ENCODE measurements at places on chromosomes 13 and 19. TPM values are rescaled to one million over a fixed set of nuclear protein-coding genes. Genes with fewer than 3 reads are reported as not detected.
A peak's percentile ranks its signal among the peaks of the same experiment; 100 is the strongest.

Gene S1PR2
- total RNA-seq: 1.6 TPM

Gene CIRBP
- total RNA-seq: 578 TPM

Gene PNMA8A
- 0.13 TPM for total RNA-seq

Gene REEP6
- total RNA-seq: 1.8 TPM

Gene B3GNT3
- total RNA-seq: 0.39 TPM

Gene LGALS7B
- total RNA-seq: not detected

GRCh38 chr19:44576843-44577565 lies 36.4 kb upstream of the IGSF23 start:
- H3K27me3 ChIP-seq: no peaks in the 10 kb centered on the region
- H3K4me3 ChIP-seq: no peak overlapping the region
- no peak overlapping the region for H3K27ac ChIP-seq

GRCh38 chr13:75861786-75862185 lies 225.7 kb downstream of the LMO7 start:
- no peak overlapping the region for H3K4me3 ChIP-seq
- peaks cover 29% of the 10 kb centered on the region for H3K36me3 ChIP-seq
- H3K27ac ChIP-seq: no peak overlapping the region
- no peaks in the 10 kb centered on the region for H3K4me1 ChIP-seq
- no peak for DNase-seq

DNA sequence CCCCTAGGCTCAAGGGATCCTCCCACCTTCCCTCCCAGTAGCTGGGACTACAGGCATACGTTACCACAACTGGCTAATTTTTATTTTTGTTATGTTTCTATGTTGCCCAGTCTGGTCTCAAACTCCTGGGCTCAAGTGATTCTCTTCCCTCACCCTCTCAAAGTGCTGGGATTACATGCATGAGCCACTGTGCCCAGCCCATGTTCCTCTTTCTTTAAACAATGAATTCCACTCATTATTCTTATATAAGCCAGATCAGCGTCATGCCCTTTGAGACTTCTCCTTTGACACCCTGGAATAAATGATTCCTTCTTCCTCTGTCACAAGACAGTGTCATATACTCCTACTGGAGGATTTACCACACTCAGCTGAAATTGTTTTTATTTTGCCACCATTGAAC lies 519.9 kb upstream of the SPRY2 start:
- no peaks in the 10 kb centered on the region for H3K27me3 ChIP-seq
- H3K4me1 ChIP-seq: no peaks in the 10 kb centered on the region
- H3K4me3 ChIP-seq: no peak overlapping the region
- no peaks in the 10 kb centered on the region for H3K36me3 ChIP-seq

- no peak overlapping the region for H3K27ac ChIP-seq
- no peak overlapping the region for H3K4me3 ChIP-seq
- H3K27me3 ChIP-seq: no peaks in the 10 kb centered on the region
- no peak for DNase-seq
- no peaks in the 10 kb centered on the region for H3K4me1 ChIP-seq
- no peaks in the 10 kb centered on the region for H3K36me3 ChIP-seq
These were observed 263.0 kb downstream of the DCT start for GRCh38 chr13:94216476-94216875.

DNA sequence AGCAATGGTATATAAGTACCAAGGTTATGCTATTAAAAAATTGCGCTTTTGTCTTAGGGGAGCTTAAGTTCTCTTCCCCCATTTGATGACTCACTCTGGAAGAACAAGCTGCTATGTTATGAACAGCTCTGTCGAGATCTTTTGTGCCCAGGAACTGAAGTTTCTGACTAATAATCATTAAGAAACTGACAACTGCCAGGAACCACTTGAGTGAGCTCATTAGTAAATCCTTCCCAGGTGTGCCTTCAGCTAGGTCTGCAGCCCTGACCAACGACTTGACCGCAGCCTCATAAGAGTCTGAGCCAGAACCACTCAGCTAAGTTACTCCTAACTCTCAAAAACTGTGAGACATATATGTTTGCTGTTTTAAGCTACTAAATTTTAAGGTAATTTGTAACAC lies 147.8 kb downstream of the SLITRK6 start:
- no peak for DNase-seq
- H3K4me3 ChIP-seq: no peak overlapping the region

DNA sequence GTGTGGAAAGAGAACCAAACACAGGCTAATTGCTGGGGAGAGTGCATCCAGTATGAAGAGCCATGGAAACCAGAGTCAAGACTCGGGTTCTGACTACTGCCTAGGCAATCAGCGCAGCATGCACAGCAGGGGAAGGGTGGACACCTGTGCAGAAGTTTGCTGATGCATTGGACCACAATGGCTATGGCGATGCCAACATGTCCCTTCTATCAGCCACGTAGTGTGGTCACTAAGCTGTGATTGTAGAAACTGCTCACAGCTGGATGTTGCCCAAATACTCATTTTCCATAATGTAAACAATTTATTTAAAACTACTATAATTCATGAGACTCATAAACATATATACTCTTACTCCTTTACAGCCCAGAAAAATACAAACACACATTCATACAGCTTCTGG lies 1718.2 kb downstream of the EFNB2 start:
- no peaks in the 10 kb centered on the region for H3K4me1 ChIP-seq
- DNase-seq: no peak
- H3K4me3 ChIP-seq: no peak overlapping the region
- H3K36me3 ChIP-seq: no peaks in the 10 kb centered on the region
- no peak overlapping the region for H3K27ac ChIP-seq

GRCh38 chr19:575527-576506 lies 3.4 kb downstream of the BSG start:
- H3K4me1 ChIP-seq: peaks cover 76% of the 10 kb centered on the region
- peak; percentile 87 for DNase-seq
- peaks cover 4% of the 10 kb centered on the region for H3K27me3 ChIP-seq
- H3K27ac ChIP-seq: peak overlapping the region; percentile 97
- H3K4me3 ChIP-seq: peak overlapping the region; percentile 85
- peaks cover 15% of the 10 kb centered on the region for H3K36me3 ChIP-seq

DNA sequence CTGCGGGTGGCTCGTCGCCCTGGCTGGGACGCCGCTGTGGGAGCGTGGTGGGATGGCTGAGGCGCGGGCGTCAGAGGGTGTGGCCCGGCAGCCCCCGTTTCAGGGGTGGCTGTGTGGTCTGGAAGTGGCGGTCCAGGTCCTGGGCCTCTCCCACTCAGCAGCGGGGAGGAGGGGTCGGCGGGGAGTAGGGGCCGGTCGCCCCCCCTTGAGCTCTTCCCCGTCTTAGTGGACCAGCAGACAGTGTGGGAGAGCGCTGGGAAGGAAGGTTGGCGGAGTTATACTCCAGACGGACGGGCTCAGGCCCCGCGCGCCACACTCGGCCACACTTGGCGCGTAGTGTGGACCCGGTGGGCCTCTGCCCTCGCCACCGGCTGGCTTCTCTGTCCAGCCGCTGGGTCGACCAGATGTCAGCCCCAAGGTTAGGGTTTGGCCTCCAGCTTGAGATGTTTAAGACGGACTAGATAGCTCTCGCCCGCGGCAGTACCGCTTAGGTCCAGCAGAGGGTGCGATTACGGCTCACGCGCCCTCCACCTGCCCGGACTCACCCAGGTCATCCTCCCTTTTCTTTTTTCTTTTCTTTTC lies 21.7 kb upstream of the ZNF429 start:
- no peaks in the 10 kb centered on the region for H3K36me3 ChIP-seq
- H3K4me3 ChIP-seq: no peak overlapping the region
- H3K27me3 ChIP-seq: no peaks in the 10 kb centered on the region
- no peaks in the 10 kb centered on the region for H3K4me1 ChIP-seq
- no peak overlapping the region for H3K27ac ChIP-seq

DNA sequence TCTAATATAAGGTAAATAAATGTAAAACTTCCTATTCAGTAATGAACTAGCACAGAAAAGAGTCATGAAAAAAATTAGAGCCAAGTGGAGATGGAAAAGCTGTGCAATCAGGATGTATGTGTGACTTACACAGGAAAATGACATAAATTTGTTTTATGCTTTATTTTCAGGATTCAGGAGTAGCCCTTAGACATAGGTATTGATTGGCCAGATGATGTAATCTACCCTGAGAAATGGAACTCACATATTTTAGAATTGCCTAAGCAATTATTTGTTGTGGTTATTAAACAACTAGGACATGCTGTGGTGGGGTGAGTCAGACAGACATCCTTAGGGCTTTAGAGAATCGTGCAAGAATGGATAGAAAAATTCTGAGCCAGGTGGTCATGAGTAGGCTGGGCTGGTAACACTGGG lies 110.6 kb downstream of the PCDH9 start:
- no peaks in the 10 kb centered on the region for H3K36me3 ChIP-seq
- no peaks in the 10 kb centered on the region for H3K27me3 ChIP-seq
- H3K4me3 ChIP-seq: no peak overlapping the region
- H3K27ac ChIP-seq: no peak overlapping the region
- no peaks in the 10 kb centered on the region for H3K4me1 ChIP-seq
- peak; percentile 12 for DNase-seq

GRCh38 chr19:58558623-58559274 lies 338 bp upstream of the UBE2M start:
- peak overlapping the region; percentile 79 for H3K4me3 ChIP-seq
- peak overlapping the region; percentile 97 for H3K27ac ChIP-seq
- H3K36me3 ChIP-seq: no peaks in the 10 kb centered on the region
- no peaks in the 10 kb centered on the region for H3K27me3 ChIP-seq

GRCh38 chr19:7224209-7224686 lies 70.0 kb downstream of the INSR start:
- peak overlapping the region; percentile 10 for H3K4me3 ChIP-seq
- no peaks in the 10 kb centered on the region for H3K27me3 ChIP-seq
- peak; percentile 44 for DNase-seq

- no peaks in the 10 kb centered on the region for H3K36me3 ChIP-seq
- no peaks in the 10 kb centered on the region for H3K27me3 ChIP-seq
- no peak overlapping the region for H3K4me3 ChIP-seq
- DNase-seq: no peak
- no peak overlapping the region for H3K27ac ChIP-seq
These were observed 66.5 kb upstream of the USPL1 start for GRCh38 chr13:30551189-30551588.

- H3K27ac ChIP-seq: peak overlapping the region; percentile 82
- peak overlapping the region; percentile 79 for H3K4me3 ChIP-seq
- no peaks in the 10 kb centered on the region for H3K36me3 ChIP-seq
- peaks cover 14% of the 10 kb centered on the region for H3K4me1 ChIP-seq
These were observed 977 bp upstream of the IL17D start for GRCh38 chr13:20702530-20702914.

DNA sequence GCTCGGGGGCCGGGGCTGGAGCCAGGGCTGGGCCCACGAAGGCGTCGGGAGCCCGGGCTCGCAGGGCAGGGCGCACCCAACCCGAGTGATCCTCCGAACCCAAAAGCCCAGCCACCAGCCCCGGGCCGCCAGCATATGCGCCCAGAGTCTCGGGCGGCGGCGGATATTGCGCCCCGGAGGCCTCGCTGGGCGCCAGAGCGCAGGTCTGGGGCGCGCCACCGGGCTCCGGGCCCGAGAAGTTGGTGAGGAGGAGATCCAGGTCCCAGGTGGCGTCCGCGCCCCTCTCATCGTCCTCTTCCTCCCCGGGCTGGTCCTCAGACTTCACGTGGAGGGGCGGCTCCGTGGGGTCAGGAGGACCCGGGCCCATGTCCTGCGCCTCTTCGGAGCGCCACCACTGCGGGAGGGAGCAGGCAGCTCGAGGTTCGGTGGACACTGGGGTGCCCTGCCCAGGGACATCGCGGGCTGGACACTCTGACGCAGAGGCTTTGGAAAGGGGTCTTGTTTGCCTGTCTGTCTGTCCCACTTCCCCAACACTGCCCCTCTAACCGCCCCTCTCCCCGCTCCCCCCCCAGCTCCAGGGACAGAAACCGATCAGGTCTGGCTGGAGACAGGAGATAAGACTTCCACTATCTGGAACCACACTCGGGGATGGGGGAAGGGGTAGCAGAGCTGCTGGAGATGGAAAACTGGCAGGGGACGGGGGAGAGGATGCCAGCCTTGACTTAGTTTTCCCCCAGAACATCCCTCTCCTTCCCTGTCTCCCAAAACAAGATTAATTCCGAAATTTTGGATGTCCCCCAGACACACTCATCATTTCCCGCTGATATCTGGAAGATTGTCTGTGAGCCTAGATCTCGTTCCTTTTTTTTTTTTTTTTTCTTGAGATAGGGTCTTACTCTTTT lies 1.0 kb downstream of the KLF1 start:
- DNase-seq: no peak
- no peak overlapping the region for H3K27ac ChIP-seq
- peak overlapping the region; percentile 49 for H3K4me3 ChIP-seq
- peaks cover 8% of the 10 kb centered on the region for H3K27me3 ChIP-seq
- no peaks in the 10 kb centered on the region for H3K4me1 ChIP-seq

DNA sequence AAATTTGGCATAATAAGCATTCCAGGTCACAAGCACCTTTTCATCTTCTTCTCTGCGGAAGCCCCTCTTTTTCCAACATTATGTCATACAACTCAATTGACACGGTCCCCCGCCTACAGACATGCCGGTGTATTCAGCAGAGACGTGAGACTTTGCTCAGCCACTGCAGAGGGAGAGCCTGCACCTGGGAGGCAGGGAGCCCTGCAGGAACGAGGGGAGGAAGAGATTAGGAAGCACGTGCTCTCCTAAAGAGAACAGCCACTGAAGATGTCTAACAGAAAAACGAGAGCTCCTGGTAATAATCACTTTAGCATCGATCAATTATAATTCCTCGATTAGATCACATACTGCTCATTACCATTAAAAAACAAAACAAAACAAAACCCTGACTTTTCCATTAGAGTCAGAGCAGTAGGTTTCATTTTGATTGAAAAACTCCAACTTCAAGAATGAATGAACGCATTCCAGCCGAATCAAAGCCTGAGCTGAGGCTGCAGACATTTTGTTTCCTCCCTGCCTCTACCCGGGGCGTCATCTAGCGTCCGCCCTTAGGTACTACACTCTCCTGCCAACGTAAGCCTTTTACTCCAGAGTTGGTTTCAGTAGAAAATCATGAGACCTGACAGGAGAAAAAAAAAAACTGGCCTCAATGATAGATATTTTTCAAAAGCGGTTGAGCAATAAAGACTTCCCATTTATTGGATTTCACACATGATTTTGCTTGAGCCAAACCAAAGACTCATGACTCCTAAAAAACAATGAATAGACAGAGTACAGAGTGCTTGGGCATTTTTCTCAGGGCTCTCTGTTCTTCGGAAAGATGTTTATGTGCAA lies 194.5 kb downstream of the KATNAL1 start:
- no peaks in the 10 kb centered on the region for H3K36me3 ChIP-seq
- peak; percentile 71 for DNase-seq
- no peak overlapping the region for H3K4me3 ChIP-seq

GRCh38 chr19:10190026-10190425 lies 4.7 kb downstream of the DNMT1 start:
- DNase-seq: no peak
- no peak overlapping the region for H3K27ac ChIP-seq
- H3K36me3 ChIP-seq: peaks cover 6% of the 10 kb centered on the region
- H3K4me3 ChIP-seq: no peak overlapping the region

GRCh38 chr19:13993590-13994300 lies 12.4 kb downstream of the RFX1 start:
- H3K27ac ChIP-seq: peak overlapping the region; percentile 5
- H3K27me3 ChIP-seq: no peaks in the 10 kb centered on the region
- H3K36me3 ChIP-seq: no peaks in the 10 kb centered on the region
- no peak for DNase-seq

Data from gastrocnemius medialis (tissue), 4 donors.